T-cell (primary cell): ENCODE measurements at places on chromosomes 16 and 17. TPM values are rescaled to one million over a fixed set of nuclear protein-coding genes. Genes with fewer than 3 reads are reported as not detected.

DNA sequence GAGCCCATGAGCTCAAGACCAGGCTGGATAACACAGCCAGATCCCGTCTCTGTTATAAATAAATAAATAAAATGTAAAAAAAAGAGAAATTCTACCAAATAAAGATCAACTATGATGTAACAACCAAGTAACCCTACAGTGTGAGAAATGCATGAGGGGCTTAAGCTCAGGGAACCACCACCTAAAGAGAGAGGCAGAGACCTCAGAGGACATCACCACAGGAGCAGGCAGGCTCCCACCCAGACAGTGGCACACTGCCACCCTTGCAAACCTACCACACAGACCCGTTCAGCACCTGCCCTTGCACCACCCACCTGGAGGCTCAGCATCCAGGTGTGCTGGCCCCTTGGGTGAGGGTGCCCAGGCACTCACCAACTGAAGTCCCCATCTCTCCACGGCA, 45.6 kb downstream of the ANKRD11 start:
- H3K27me3 ChIP-seq: no peaks in the 10 kb centered on the region
- no peaks in the 10 kb centered on the region for H3K36me3 ChIP-seq
- H3K4me1 ChIP-seq: peaks cover 60% of the 10 kb centered on the region
- H3K4me3 ChIP-seq: no peak overlapping the region
- H3K27ac ChIP-seq: peak overlapping the region; percentile 34
- DNase-seq: no peak

DNA sequence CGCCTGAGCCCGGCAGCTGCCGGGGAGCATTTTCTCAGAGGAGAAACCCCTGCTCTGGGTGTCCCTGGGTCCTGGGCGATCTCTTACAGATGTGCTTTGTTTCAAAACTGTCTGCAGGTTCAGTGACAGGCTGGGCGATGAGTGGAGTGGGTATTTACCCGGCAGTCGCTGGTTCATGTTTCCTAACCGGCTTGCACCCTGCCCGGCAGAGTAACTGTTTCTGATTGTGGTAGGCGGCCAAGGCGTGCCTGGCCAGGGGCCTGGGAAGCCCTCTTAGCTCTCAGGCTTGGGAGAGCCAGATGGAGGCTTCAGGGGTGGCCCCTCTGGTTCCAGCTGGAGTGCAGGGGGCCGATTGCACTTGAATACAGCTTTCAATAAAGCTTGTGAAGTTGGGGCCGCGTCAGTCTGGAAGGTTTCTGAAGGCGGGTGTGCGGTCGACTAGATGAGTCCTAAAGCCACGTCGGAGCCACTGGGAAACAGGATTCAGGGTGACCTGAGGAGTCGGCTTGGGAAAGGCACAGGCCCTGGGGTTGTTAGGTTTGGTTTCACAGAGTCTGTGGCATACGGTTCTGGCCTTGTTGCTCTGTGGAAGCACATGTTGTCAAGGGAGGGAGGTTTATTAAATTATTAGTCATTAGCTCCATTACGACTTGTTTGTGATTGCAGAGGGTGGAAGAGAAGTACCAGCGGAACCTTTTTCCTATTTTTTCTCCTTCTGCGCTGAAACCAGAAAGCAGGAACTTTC, 1.4 kb downstream of the BAIAP2 start:
- H3K27ac ChIP-seq: no peak overlapping the region
- H3K36me3 ChIP-seq: no peaks in the 10 kb centered on the region
- peaks cover 6% of the 10 kb centered on the region for H3K4me1 ChIP-seq

- H3K4me3 ChIP-seq: no peak overlapping the region
- peaks cover 15% of the 10 kb centered on the region for H3K4me1 ChIP-seq
- peak; percentile 20 for DNase-seq
- H3K36me3 ChIP-seq: no peaks in the 10 kb centered on the region
- no peaks in the 10 kb centered on the region for H3K27me3 ChIP-seq
Observed at GRCh38 chr16:3216263-3216640, 18.7 kb downstream of the ZNF200 start.

- H3K27me3 ChIP-seq: no peaks in the 10 kb centered on the region
- no peak for DNase-seq
- no peak overlapping the region for H3K27ac ChIP-seq
- no peak overlapping the region for H3K4me3 ChIP-seq
Observed at GRCh38 chr16:19748389-19749168, 30.5 kb downstream of the IQCK start.

DNA sequence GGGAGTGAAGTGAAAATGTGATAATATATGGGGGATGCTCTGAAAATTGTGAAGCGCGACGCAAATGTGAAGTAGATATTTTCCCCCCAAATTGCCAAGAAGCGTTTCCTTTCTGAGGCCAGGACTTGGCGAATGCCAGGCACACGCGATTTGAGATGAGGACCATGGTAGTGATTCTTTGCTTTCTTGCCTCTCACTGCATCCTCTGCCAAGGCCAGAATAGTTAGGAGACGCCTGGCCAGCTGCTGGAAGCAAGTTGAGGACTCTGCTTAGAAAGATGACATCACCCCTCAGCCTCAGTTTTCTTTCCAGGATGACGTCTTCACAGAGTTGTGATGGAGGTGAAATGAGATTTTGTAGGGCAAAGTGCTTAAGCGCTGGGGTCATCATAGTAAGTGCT, 25.9 kb downstream of the PIPOX start:
- no peaks in the 10 kb centered on the region for H3K36me3 ChIP-seq
- H3K4me1 ChIP-seq: no peaks in the 10 kb centered on the region
- no peak overlapping the region for H3K27ac ChIP-seq
- no peak for DNase-seq
- no peaks in the 10 kb centered on the region for H3K27me3 ChIP-seq

DNA sequence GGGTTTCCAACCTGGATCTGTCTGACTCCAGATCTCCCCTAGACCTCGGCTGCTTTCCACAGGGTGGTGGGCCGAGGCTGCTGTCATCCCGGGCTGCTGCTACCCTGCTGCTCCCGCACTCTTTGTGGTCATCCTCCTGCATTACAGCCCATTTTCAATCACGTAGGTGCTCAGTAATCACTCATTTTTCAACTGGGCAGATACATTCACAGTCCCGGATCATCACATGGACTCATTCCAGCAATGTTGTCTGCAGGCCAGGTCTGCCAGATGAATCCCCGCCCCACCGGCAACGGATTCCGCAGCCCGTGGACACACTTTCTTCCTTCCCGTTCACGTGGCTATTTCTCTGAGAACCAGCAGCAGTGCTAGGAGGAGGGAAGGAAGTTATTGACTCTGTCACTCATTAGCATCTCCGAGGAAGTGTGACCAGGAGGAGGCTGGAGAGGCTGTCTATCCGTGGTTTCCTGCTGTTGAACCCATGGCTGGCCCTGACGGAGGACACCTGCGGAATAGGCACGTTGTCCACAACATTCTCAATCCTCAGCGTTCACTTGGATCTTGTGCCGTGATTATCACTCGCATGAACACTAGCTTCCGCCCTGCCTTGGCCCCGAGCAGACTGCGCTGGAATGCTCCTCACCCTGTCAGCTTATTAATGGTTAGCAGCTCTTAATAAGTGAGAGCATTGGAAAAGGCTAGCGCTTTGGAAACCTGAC, 14.7 kb upstream of the ZCCHC14 start:
- no peaks in the 10 kb centered on the region for H3K4me1 ChIP-seq
- no peak for DNase-seq
- H3K4me3 ChIP-seq: no peak overlapping the region

DNA sequence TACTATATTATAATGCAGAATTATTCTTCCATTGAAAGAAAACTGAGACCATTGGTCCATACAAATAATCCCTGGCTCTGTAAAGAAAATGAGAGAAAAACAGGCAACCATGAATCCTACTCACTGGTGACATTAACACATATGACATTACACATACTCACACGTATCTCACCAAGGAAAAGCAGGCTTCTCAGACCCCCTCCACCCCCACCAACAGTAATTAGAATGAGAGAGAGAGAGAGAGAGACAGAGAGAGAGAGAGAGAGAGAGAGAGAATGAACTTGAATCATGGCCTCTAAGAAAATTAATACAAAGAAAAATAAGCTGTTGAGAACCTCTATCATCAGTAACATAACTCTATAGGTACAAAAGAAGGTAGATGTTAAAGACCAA, 132.0 kb downstream of the SNX11 start:
- H3K36me3 ChIP-seq: peaks cover 4% of the 10 kb centered on the region
- no peak overlapping the region for H3K4me3 ChIP-seq
- no peaks in the 10 kb centered on the region for H3K27me3 ChIP-seq
- H3K4me1 ChIP-seq: peaks cover 24% of the 10 kb centered on the region

DNA sequence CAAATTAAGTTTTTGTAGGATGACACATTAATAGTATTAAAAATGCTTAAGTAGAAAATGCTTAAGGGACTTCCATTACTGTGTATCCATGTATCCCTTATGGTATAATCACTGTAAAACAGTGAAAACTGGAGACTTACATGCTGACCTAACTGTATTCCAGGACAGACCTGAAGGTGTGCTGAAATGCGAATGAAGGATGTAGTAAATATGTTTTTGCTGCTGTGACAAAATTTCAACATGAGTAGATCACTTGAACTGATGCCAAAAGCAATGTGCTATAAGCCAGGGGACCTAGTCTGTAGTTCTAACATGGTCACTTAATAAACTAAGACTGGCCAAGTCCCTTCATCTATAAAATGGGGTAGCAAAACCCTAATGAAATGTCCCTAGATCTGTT, 142.0 kb upstream of the CORO6 start:
- H3K27ac ChIP-seq: no peak overlapping the region
- H3K4me1 ChIP-seq: peaks cover 6% of the 10 kb centered on the region
- no peak for DNase-seq

- peak overlapping the region; percentile 65 for H3K27ac ChIP-seq
- H3K27me3 ChIP-seq: no peaks in the 10 kb centered on the region
- peaks cover 46% of the 10 kb centered on the region for H3K4me1 ChIP-seq
- DNase-seq: no peak
- H3K4me3 ChIP-seq: no peak overlapping the region
- H3K36me3 ChIP-seq: peaks cover 6% of the 10 kb centered on the region
Observed at GRCh38 chr17:80846932-80847331, 144.7 kb upstream of the CHMP6 start.

DNA sequence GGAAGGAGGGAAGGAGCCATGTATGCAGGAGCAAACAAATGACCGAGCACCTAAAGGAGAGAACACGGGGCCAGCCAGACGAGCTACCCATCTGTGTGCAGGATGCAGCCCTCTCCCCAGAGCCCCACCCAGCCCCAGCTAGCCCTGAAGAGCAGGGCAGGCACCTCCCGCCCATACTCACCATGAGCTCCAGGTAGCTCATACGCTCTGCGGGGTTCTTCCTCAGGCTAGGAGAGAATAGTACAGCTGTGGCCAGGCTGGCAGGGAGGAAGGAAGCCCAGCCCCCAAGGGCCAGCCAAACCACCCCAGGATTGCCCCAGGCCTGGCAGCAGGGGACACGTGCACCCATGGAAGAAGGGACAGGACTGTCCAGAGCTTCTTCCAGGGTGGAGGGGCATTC, 81.9 kb downstream of the KCNJ18 start:
- H3K4me3 ChIP-seq: no peak overlapping the region
- DNase-seq: no peak
- no peaks in the 10 kb centered on the region for H3K36me3 ChIP-seq

- H3K27me3 ChIP-seq: no peaks in the 10 kb centered on the region
- H3K36me3 ChIP-seq: no peaks in the 10 kb centered on the region
- no peak overlapping the region for H3K27ac ChIP-seq
- no peak overlapping the region for H3K4me3 ChIP-seq
Observed at GRCh38 chr16:74813109-74813641, 38.6 kb upstream of the FA2H start.

DNA sequence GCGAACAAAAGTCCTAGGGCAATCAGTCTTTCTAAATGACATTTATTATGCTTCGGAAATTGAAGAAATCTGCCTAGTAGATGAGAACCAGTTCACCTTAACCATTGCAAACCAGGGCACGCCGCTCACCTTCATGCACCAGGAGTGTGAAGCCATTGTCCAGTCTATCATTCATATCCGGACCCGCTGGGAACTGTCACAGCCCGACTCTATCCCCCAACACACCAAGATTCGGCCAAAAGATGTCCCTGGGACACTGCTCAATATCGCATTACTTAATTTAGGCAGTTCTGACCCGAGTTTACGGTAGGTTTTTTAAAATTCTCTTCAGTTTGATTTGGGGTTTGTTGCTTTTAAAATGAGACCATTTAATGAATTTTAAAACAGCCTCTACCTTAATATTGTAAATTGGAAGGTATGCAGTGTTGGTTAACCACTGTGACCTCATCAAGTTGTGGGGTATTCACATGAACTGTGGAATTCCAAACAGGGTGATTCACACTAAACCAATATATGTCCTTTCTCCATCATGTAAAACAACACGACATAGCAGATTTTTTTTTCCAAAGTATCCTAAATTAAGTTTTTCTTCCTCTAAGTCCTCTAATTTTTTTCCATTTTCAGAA, 6.2 kb upstream of the EVI2A start:
- H3K27me3 ChIP-seq: no peaks in the 10 kb centered on the region
- no peak for DNase-seq
- H3K4me3 ChIP-seq: no peak overlapping the region
- H3K27ac ChIP-seq: no peak overlapping the region
- H3K4me1 ChIP-seq: no peaks in the 10 kb centered on the region
- H3K36me3 ChIP-seq: peaks cover 6% of the 10 kb centered on the region

DNA sequence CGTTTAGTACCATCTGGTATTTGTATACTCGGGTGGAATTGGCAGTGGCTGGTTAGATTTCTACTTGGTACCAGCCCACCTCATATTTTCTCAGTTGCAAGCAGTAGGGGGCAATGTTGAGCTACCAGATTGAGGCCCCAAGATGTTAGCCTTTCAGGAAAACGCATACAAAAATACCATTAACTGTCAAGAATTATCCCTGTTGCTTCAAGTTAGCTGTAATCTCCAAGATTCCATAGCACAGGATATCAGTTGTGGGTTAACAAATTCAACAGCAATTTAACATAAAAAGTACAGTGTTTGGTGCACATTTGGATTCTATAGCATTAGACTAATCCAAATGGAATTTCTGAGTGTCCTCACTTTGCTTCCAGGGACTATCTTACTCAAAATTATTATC, 188.2 kb downstream of the FTO start:
- H3K27ac ChIP-seq: no peak overlapping the region
- peaks cover 4% of the 10 kb centered on the region for H3K36me3 ChIP-seq
- no peaks in the 10 kb centered on the region for H3K27me3 ChIP-seq
- H3K4me1 ChIP-seq: no peaks in the 10 kb centered on the region

DNA sequence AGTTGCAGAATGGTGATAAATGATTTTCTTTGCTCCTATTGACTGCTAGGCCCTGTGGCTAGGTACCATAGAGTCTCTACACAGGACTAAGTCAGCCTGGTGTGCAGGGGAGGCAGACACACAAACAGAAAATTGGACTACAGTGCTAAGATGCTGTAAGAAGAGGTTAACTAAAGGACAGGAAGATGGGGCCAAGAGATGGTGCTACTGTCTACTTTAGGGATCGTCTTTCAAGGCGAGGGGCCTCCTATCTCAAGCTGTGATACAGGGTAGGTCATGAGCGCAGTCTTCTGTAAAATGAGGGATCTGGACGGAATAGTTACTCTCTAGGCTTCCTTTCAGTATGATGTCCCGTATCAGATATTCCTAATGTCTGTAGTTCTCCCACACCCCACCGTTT, 817 bp downstream of the NME1 start:
- H3K27me3 ChIP-seq: no peaks in the 10 kb centered on the region
- H3K4me1 ChIP-seq: peaks cover 21% of the 10 kb centered on the region
- DNase-seq: no peak
- H3K36me3 ChIP-seq: no peaks in the 10 kb centered on the region

GRCh38 chr16:66324815-66325515, 41.5 kb upstream of the CDH5 start:
- H3K27ac ChIP-seq: no peak overlapping the region
- no peak for DNase-seq
- no peaks in the 10 kb centered on the region for H3K36me3 ChIP-seq
- no peaks in the 10 kb centered on the region for H3K4me1 ChIP-seq

The RBFOX1 gene
- not detected for total RNA-seq

The ANKS4B gene
- not detected for total RNA-seq

The RNU2-1 gene
- 4,491 TPM for total RNA-seq

The CIITA gene
- total RNA-seq: 10.5 TPM

The KAT7 gene
- 197 TPM for total RNA-seq

The PLCG2 gene
- 7.5 TPM for total RNA-seq

The SPNS1 gene
- 49.8 TPM for total RNA-seq

The KCNH6 gene
- total RNA-seq: not detected
